Stimulated activated CD8-positive, alpha-beta memory T cell treated with anti-CD3 and anti-CD28 coated beads, Interleukin-4, amount 100 ng/mL, for 4 hours (primary cell): ENCODE measurements at places on chromosomes 2 and 18.

- DNase-seq: no peak
Measured at GRCh38 chr18:77003316-77003715, 129.3 kb downstream of the MBP start.

DNA sequence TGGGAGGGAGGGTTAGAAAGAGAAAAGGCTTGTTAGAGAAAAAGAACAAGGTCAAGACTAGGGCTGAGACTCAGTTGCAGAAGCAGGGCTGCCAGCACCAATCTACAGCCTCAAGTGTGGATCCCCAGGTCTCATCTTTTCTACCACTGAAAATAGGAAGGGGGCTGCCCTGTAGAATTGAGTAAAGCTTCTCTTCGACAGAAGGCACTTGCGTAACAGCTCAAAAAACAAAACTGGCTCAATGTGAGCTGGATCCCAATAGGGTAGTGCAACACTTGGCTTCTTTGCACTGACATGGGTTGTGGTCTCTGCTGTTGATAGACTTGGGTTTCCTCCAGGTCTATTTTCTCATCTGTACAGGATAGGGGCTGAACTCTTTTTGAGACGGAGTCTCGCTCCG, 1.8 kb upstream of the MPV17 start:
- no peak for DNase-seq

GRCh38 chr2:118350621-118351020, 262.4 kb downstream of the INSIG2 start:
- DNase-seq: no peak

- DNase-seq: no peak
Measured at GRCh38 chr2:197264332-197264731, 46.2 kb downstream of the ANKRD44 start.

DNA sequence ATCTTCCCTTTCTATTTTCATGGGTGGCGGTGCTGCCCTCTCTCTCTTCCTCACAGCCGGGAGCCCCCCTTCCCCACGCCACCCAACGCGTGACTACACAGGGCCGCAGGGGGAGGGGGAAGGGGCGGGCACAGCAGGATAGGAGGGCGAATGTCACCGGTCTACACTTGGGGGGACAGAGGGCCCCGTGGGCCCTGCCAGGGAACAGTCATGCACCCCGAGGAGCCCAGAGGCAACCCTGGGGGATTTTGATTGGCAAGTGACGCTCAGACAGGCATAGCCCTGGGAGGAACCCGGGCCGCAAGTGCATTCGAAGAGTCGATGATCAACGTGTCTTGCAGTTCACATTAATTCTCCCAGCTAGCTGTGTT, 91.1 kb upstream of the ANKRD30BL start:
- no peak for DNase-seq

DNA sequence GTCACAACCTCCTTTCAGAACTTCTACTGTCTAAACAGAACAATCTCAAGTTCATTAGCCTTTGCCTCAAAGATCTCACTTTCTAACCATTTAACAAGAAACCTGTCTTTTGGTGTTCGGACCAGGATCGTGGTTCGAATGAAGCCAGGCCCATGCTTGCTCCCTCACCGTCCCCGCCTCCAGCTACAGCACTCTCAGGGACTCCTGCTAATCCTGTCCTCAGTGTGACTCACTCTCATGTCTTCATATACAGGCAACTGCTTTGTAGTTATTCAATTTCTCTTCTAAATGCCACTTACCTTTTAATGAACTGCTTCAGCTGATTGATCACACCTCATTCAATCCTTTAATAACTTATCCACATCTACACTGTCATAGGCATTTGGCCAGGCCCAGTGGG, 15.8 kb downstream of the SERTAD2 start:
- no peak for DNase-seq

DNA sequence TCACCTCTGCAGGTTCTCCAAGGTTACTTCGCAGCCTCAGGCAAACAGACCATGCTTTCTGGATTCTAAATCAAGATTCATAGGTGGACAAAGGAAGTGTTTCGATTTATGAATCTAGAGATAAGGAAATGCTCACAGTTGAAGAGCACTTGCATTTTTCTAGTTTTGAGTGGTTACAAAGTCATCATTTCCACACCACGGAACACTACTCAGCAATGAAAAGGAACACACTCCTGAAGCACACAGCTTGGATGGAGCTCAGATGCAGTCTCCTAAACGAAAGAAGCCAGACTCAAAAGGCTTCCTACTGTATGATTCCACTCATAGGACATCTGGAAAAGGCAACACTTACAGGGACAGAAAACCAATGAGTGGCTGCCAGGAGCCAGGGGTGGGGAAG, 31.7 kb downstream of the SDC1 start:
- DNase-seq: no peak

- DNase-seq: no peak
Measured at GRCh38 chr18:6382963-6383362, 31.7 kb downstream of the L3MBTL4 start.

GRCh38 chr2:189210250-189211087, 30.9 kb upstream of the COL5A2 start:
- DNase-seq: no peak

DNA sequence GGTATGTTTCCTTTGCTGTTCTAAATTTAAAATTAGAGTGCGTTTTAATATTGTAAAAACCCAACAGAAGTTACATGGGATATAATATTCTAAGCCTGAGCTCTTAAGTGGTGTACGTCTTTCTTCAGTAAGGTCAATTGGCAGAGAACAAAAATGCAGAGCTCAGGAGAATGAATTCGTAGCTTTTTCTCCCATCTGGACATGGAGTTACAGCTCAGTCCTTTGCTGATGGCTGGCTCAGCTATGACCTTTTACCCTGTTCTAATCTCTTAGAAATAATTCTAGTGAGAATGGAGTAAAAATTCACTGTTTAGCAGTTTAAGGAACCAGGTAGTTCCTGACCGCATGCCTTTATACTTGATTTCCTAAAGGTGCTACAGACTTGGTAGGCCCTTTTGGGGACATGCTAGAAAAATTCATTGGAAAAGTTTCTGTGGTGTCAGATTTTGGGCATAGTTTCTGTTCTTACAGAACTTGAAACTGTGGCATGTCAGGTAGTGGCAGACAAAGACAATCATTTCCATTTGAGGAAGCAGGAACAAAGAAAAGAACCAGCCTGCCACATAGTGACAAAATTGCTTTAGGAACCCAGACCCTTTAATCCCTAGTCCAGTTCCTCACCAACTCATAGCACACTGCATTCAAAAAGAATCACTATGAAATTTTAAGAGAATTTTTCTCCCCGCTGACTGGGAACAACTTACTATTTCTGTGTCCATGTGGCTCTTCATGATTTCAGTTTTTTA, 566.8 kb upstream of the ZNF804A start:
- DNase-seq: no peak

DNA sequence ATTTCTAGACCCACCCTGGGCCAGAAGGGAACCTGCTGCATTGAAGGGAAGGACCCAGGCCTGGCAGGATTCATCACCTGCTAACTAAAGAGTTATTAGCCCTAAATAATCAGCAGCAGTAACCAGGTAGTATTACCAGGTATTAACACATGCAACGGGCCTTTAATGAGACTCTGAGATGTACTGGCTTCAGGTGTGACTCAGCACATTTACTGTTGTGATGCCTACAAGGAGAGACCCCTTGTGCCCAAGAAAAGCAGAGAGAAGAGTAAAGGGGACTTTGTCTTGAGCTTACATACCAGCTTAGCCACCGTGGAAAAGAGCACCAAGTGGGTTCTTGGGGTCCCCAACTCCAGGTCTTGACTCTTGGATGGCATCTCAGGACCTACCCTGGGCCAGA, 243.1 kb upstream of the SLC39A10 start:
- DNase-seq: no peak

DNA sequence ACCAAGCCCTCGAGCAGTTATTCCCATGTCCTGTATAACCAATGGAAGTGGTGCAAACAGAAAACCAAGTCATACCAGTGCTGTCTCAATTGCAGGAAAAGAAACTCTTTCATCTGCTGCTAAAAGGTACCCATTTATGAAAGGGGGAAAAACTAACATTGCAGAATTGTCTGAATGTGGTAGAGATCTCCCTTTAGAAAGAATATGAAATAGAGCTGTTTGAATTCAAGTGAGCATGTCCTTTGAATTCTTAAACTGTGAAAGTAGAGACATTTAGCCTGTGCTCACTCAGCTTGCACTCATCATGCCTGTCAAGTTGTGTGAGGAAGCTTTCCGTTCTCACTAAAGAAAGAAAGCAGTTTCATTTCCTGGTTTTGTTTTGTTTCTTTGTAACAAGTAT, 87.4 kb downstream of the EML4 start:
- no peak for DNase-seq

DNA sequence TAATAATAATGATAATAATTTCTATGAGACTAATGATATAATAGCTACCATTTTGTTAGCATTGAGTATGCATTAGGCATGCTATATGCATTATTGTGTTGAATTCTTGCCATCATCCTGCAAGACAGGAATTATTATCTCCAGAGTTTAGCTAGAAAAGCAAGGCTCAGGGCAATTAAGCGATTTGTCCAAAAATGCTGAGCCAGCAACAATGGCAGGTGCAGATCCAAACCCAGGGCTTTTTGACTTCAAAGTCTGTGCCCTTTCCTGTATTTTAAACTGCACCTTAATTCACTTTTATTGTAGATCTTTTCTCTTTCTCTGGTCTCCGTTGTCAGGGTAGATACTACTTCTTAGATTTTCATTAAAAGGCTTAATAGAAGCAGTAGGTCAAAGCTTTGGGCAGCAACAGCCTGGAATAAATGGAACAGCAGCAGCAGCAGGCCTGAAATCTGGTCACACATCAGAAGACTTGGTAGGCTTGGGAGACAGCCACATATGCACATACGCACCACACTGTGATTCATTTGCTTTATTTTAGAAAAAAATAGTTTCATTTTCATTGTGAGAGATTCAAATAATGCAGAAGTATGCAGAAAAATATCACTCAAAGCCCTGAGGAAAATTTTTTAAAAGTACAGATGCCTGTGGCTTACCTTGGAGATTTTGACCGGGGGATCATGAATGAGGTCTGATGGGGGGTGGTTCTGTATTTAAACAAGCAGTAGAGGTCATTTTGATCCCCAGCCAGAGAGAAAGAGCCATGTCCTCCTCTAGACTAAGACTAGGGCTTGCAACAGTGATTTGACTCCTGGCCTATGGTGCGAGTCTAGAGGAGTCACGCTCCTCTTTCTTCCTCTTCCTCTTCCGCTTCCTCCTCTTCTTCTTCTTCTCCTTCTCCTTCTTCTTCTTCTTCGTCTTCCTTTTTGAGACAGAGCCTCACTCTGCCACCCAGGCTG, 455.7 kb downstream of the TSN start:
- DNase-seq: no peak

- no peak for DNase-seq
Measured at GRCh38 chr2:143730155-143730952, 601.1 kb downstream of the ARHGAP15 start.

GRCh38 chr2:45253151-45253550, 243.9 kb upstream of the SIX2 start:
- no peak for DNase-seq

DNA sequence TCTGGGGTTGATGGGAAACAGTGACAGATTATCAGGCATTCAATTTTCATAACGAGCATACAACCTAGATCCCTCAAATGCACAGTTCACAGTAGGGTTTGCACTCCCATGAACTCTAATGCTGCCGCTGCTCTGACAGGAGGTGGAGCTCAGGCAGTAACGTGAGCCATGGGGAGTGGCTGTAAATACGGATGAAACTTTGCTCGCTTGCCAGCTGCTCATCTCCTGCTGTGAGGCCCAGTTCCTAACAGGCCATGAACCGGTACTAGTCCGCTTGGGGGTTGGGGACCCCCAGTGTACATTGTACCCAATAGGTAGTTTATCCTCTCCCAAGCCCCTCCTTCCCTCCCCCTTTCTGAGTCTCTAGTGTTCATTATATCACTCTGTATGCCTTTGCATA, 94.6 kb downstream of the PTH2R start:
- no peak for DNase-seq

GRCh38 chr2:94861308-94862152, 9.7 kb upstream of the TEKT4 start:
- DNase-seq: no peak

- no peak for DNase-seq
Measured at GRCh38 chr18:80208620-80209019, 38.7 kb downstream of the PARD6G start.

- DNase-seq: no peak
Measured at GRCh38 chr2:186546846-186547245, 43.0 kb upstream of the ITGAV start.

- DNase-seq: no peak
Measured at GRCh38 chr2:37934591-37935513, 9.8 kb downstream of the RMDN2 start.

GRCh38 chr18:11909061-11909455, 941 bp upstream of the MPPE1 start:
- DNase-seq: no peak

GRCh38 chr18:8756571-8756970, 51.2 kb downstream of the MTCL1 start:
- DNase-seq: no peak

DNA sequence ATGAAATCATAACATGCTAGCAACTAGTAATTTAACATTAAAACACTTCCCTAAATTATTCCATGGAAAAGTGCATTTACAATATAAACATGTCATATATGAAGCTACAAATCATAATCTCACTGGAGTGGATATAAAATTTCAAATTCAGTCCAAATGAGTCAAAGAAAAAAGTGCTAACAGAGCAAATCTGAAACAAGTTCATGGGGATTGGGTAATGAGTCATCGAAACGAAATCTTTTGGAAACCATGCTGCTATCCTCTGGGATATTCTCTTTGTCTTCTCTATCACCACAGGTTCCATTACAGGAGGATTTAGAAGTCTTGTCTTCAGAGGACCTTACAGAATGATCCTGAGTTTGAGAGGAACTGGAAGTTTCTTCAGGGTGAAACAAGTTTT, 34.1 kb downstream of the STK17B start:
- DNase-seq: no peak

DNA sequence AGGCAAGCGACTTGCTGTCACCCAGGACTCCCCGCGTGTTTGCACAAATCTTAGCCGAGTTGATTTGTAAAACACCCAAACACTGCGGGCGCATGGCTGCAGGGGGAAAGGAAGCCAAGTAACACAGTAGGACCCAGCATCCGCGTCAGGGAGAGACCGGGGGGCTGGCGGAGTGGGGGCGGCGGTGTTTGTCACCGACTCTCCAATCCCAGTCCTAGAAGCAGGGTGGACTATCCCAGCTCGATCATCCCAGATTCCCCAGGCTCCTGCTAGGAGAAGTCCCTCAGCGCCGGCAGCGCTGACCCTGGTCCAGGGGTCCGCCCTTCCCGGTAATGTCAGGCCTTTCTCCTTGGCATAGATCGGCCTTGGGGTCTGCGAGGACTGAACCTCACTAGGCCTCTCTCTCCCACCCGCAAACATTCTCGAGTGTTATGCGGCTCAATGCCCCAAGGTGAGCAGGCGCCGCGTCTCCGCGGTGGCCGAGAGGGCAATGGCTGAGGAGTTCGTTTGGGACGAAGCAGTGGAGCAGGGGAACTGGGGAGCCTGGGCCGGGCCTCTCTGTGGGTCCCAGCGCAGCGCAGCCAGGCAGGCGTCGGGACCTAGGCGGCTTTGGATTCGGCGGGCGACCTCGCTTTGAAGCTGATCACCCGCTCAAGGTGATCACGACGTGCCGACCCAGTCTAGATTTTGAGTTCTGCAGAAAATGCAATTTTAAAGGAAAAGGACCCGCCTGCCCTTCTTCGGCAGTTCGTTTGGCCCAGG, 1.5 kb upstream of the GDF7 start:
- no peak for DNase-seq

GRCh38 chr2:216341121-216341520, 31.2 kb downstream of the MARCHF4 start:
- no peak for DNase-seq
